NCI-H524 (cell line): ENCODE measurements at places on chromosomes 7 and 10.
A peak's percentile ranks its signal among the peaks of the same experiment; 100 is the strongest.

- DNase-seq: no peak
Measured at GRCh38 chr10:75291805-75292204, 56.0 kb upstream of the COMTD1 start.

GRCh38 chr7:107167483-107168232, 1.1 kb upstream of the HBP1 start:
- DNase-seq: peak; percentile 71

- no peak for DNase-seq
Measured at GRCh38 chr10:58712141-58712540, 199.5 kb downstream of the BICC1 start.

GRCh38 chr7:24406053-24406788, 122.2 kb downstream of the NPY start:
- no peak for DNase-seq

DNA sequence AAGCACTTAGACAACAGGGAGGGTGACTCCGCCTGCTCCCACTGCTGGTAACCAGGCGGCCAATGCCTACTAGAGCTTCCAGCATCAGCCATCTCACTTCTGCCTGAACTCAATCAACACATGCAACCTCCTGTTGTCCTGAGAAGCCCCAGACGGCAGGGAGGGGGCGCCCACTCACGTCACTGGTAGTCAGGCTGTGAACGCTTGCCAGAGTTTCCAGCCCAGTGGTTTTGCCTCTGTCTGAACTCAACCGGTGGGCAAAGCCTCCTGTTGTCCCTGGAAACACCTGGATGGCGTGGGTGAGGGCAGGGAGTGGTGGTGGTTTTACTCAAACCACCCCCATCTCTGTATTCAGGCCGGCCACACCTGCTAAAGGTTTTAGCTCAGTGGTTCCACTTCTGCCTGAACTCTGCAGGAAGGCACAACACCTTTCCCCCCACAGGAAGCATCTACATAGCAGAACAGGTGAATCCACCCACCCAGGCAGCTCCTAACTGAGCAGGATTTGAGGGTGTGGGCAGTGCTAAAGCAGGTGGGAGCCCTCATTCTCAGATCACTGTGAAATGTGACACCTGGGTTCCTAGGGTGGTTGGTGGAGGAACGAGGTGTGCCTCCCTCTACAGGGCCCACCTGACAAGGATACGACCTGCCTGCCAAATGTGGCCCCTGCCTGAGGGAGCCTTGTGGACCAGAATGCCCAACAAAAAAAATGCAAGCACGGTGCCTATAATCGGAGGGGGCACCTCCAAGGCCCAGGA, 563.0 kb upstream of the SEMA3D start:
- DNase-seq: no peak

- peak; percentile 23 for DNase-seq
Measured at GRCh38 chr7:16114633-16115032, 306.7 kb downstream of the CRPPA start.

GRCh38 chr7:132118641-132119040, 457.6 kb downstream of the PLXNA4 start:
- no peak for DNase-seq

DNA sequence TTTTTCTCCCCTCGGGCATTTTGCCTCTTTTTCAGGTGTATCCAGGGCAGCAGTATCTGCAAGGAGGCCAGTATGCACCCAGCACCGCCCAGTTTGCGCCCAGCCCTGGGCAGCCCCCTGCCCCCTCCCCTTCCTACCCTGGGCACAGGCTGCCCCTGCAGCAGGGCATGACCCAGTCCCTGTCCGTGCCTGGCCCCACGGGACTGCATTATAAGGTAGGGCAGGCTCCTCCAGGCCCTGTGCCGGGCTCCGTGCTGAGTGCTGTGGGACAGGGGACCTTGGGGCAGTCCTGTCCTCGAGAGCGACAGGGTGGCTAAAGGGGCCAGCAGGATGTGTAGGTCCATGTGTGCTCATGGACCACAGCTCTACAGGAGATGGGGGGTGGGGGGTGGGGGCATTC, 10.6 kb downstream of the ZMIZ2 start:
- DNase-seq: no peak

DNA sequence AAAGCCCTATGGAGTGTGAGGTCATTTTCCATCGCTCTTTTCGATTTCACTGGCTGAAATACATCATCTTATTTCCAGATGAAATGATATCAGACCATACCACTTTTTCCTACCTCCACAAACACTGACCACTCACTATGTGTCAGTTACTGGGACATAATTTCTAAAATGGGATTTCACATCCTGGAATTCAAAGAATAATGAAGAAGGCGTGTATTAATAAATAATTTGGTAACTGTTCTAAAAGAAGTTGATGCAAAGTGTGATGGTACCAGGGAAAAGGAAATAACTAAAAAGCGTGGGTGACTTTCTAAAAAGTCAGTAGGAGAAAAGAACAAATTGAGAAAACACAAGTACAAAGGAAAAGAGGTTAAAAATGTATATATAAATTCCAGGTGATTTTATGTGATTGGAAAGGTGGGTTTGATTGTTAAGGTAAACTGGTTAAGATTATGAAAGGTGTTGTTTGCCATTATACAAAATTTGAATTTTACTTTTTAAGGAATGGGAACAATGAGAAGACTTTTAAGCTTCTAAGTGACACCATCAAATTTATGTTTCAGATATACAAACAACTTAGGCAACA, 764 bp upstream of the NDUFA5 start:
- no peak for DNase-seq

GRCh38 chr10:59606551-59606961, 103.1 kb downstream of the SLC16A9 start:
- DNase-seq: no peak

GRCh38 chr7:45184326-45185027, 26.9 kb downstream of the RAMP3 start:
- no peak for DNase-seq

DNA sequence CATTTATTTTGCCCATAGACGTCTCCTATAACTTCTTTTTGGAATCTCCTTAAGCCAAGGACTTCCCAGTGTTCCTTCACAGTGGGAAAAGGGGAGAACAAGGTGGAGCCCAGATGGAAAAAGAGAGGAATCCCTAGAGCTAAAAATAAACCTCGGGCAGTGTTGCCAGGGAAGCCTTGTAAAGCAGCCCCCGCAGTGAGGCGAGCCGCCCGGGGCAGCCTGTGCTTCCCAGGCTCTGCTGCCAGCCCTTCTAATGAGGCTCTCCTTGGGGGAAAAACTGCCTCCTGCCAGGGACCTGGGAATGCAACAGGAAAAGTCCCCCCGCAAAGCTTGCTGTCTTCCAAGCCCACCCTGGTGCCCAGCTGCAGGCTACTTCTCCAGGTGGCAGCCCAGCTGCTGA, 71.7 kb downstream of the SH3PXD2A start:
- no peak for DNase-seq

DNA sequence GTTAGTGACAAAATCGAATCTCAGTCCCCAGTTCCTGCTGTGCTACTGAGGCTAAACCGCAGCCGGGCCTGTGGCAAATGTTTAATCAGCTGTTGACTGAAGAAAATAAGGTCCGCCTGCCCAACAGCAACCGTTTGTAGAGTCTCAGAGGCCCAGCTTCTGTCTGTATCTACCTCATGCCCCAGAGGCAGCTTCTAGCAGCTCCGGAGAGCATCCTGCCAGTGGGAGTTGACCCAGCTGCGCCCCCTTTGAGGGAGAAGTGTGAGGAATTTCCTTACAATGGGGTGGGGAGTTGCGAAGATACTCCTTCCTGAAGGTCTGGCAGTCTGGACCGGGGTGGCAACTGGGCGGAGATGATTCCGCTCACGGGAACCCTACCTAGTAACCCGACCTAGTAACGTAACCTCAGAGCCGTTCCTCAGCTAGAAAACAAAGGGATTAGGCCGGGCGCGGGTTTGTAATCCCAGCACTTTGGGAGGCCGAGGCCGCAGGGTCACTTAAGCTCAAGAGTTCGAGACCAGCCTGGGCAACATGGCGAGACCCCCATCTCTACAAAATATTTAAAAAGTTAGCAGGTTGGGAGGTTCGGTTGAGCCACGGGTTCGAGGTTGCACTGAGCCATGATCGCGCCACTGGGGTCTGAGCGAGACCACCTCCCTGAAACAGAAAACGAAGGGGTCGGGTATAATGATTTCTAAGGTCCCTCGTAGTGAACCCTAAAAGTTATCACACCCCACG, 846 bp upstream of the ZNF775 start:
- peak; percentile 82 for DNase-seq

GRCh38 chr7:116180302-116180701, 30.0 kb upstream of the TES start:
- no peak for DNase-seq

DNA sequence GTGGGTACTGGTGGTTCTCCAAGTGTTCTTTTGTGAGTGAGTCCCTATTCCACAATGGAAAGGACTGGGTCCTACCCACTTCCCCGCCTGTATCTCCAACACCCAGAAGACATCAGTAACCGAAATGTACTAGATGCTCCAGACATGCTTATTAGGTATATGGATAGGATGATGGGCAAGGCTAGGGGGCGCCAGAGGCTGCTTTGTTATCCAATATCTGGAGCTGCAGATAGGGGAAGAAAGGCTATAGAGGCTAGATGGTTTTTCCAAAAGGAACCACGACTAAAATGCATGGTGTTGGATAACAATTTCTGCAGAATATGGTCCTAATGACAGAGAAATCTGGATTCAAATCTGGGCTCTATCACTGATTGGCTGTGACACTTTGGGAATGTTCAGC, 56.2 kb upstream of the TM9SF3 start:
- peak; percentile 46 for DNase-seq

DNA sequence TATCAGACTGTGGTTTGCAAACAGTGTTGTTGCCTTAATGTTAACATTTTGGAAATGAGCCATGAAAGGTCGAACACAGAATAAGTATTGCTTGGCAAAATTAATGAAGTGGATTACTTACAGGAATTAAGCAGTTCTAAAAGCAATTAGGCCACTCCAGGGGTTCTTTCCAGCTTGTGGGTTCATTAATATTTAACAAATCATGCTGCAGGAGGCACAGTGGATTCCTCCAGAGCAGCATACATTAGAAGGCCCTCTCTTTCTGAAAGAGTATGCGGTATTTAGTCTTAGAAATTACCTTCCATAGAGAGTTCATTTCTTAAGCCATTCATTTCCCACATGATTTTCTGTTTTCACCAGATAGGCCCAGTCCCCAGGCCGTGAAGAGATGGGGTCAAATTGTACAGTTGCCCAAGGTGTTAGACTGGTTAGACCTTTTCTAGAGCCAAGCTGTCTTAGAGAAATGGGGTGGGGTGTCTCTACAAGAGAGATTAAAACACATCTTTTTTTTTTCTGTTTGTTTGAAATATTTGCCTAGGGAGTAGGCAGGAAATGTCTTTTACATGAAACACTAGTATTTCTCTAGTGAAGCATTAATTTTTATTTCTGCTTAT, 40.0 kb upstream of the AGR3 start:
- DNase-seq: peak; percentile 2

DNA sequence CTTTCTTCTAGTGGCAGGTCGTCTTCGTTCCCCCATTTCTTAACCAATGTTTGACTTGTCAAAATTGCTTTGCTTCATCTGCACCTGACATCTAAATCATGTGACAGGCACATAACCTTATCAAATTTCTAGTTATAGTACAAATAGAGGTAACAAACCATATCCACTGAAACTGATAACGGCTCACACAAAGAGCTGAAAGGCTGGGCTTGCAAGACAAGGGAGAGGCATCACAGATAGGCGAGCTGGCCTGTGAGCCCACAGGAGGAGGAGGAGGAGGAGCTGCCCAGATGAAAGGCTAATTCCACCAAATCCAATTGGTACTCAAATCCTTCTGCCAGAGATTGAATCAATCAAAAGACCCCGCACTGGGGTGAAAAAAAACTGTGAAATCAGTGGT, 80.2 kb upstream of the NEBL start:
- no peak for DNase-seq

- DNase-seq: no peak
Measured at GRCh38 chr10:16820421-16820820, 3.2 kb upstream of the RSU1 start.

- DNase-seq: no peak
Measured at GRCh38 chr10:129194181-129194870, 272.7 kb upstream of the MGMT start.

GRCh38 chr7:37045681-37046179, 321.4 kb upstream of the AOAH start:
- peak; percentile 83 for DNase-seq

GRCh38 chr7:37943905-37944736, 23.7 kb downstream of the EPDR1 start:
- DNase-seq: peak; percentile 4

GRCh38 chr7:30604901-30605300, 10.2 kb downstream of the GARS1 start:
- peak; percentile 10 for DNase-seq
